Panc1 (cell line): ENCODE measurements at places on chromosomes 13 and 19.

DNA sequence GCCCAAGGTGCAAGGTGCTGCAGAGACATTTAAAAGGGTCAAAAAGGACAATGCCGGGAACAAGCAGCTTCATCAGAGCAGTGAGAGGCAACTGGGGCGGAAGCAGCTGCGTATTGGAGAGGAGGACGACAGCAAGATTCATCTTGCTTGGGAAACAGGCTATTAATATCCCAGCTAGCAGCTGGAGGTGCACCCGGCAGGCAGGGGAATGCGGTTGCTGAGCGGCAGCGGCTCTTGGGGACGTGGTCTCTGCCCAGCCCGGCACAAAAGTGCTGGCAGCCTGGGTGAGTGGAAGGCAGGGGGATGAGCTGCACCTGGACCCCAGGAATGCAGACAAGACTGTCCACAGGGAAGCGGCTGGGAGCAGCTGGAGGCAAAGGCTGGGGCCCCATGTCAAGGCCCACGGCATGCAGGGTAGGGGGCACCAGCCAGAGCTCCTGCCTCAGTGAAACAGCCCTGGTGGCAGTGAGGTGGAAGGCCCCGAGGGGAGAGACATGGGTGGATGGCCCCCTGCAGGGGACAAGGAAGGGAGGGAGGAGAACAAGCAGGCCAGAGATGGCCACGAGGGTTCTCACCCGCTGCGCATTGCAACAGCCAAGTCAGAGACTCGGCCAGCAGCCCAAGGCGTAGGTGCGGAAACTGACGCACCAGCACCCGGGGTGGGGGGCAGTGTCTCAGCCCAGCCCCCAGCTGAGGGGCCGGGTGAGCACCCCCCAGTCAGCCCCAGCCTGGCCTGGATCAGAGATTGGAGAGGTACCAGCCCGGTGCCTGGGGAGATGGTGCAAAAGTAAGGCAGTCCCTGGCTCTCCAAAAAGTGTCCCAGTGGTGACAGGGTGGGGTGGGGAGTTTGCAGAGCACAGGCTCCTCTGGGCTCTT lies 34.4 kb downstream of the PEPD start:
- DNase-seq: no peak

DNA sequence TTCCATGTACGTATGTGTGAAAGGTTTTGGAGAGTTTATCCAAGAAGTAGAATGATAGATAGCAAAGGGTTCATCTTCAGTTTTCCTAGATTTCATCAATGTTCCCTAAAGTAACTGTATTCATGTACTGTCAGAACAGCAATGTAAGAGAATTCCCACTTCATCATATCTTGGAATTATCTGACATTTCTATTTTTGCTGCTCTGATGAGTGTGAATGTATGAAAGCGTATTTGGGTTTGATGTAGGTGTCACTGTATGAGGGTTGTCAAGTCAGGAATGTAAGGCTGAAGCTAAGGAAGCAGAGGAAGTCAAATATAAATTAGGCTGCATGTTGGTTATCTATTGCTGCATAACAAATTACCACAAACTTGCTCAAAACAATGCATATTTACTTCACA lies 7.2 kb upstream of the KATNAL1 start:
- no peak for DNase-seq

DNA sequence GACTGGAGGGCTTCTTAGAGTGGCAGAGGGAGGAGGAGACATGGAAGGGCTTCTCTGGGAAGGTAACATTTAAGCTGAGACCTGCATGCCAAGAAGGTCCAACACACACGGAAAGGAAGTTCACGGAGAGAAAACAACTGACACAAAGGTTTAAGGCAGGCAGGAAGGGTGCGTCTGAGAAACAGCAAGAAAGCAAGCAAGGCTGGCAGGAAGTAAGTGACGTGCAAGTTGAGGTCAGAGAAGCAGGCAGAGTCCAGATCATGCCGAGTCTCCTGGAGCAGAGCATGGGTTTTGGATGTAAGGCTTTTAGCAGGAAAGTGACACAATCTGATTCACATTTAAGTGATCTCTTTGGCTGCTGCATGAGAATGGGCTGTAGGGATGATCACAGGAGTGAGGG lies 60.5 kb downstream of the ATP7B start:
- no peak for DNase-seq

DNA sequence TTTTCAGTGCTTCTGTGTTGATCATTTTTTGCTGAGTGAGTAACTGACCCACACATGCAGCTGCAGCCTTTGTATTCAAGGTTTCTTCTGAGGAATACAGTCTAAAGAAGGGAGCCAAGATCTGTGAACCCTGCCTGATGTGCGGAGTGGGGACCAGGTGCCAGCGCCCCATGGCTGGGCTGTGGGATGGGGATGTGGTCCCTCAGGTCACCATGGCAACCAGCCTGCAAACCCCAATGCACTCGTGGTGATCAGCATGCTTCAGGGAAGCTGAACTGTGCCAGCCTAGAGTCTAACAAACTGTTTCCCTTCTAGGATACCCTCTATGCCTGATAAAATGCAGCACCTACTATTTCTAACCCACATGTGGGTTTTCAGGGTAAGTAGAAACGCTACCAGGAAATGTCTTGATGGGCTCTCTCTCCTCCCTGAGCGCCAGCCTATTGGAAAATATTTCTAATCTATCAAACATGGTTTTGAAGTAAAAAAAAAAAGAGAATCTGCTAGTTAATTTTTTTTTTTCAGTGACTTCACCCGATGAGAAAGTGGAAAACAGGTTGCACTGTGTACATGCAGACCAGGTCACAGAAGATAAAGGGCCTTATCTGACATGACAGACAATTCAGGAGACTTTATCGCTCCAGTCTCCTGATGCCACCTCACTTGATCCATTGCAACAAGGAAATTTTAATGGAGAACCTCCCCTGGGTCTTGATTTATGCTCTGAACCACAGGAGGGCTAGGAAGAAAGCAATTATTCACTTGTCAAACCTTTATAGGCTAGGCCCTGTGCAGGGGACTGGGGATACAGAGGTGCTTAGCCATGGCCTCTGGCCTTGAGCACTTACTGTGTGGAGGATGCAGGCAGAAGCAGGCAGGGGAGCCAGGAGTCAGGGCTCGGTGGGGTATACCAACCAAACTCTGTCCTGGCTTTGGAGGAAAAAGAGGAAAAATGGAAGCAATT lies 51.1 kb downstream of the RASL11A start:
- no peak for DNase-seq

GRCh38 chr19:3580156-3580934 lies 4.9 kb upstream of the GIPC3 start:
- DNase-seq: no peak

DNA sequence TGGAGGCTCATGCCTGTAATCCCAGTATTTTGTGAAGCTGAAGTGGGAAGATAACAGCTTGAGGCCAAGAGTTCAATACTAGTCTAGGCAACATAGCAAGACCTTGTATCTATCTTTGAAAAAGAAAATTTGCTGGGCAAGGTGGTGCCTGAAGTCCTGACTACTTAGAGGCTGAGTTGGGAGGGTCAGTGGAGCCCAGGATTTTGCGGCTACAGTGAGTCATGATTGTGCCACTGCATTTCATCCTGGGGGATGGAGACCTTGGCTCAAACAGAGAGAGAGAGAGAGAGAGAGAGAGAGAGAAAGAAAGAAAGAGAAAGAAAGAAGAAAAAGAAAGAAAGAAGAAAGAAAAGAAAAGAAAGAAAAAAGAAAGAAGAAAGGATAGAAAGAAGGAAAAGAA lies 1872.3 kb upstream of the PCDH20 start:
- no peak for DNase-seq

DNA sequence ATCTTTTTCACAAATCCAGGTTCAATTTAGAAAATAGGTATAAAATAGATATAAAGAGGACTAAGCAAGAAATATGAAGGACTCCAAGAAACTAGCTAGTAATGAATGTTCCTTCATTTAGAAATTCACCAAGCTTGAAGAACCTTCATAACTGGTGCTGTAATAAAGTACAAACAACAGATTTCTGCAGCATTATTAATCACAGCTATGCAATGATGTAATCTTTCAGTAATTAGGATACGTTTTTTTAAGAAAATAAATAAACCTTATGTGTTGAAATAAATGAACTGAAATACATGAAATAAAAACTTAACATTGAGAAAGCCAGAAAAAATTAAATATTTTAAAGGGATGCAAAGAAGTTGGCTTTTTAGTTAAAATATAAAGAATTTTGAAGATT lies 236.1 kb downstream of the RGCC start:
- DNase-seq: no peak
